ENCODE measurements at places on chromosomes 7 and 10.

GRCh38 chr7:130667593-130668257 lies 823 bp downstream of the COPG2 start:
- DNase-seq: no peak

DNA sequence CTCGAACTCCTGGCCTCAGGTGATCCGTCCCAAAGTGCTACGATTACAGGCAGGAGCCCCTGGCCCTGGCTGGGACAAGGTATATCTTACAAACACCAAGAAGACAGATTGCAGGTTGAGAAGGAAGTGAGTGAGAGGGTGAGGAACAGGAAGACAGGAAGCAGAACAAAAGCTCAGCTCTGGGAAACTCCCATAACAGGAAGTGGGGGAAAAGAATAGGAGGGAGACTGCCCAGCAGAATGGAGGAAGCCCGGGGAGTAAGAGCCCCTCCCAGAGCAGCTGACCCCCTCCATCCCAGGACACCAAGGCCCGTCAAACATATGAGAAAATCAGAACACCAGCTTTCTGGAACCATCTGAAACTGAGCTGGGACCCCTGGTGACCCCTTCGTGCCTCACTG lies 2.9 kb downstream of the TECPR1 start:
- DNase-seq: no peak

GRCh38 chr7:91039033-91039432 lies 225.2 kb upstream of the FZD1 start:
- no peak for DNase-seq

DNA sequence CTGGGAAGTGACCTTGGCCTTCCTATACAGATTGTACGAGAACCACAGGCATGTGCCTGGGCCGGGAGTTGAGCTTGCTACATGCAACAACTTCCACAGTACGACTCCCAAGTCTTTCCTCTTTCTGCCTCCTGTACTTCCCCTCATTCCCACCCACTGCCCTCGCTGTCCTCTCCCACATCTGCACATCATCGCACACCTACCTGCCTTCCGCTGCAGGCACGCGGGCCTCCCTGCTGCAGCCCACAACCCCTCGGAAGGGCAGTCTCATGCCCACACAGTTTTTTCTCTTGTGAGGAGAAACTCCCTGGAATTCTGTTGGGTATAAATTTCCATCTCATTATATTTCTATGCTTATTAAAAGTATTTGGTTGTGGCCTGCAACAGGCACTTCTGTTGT lies 117.2 kb downstream of the ACTR3B start:
- DNase-seq: no peak

- DNase-seq: no peak
These were observed 91.0 kb upstream of the LRRTM3 start for GRCh38 chr10:66834802-66835201.

DNA sequence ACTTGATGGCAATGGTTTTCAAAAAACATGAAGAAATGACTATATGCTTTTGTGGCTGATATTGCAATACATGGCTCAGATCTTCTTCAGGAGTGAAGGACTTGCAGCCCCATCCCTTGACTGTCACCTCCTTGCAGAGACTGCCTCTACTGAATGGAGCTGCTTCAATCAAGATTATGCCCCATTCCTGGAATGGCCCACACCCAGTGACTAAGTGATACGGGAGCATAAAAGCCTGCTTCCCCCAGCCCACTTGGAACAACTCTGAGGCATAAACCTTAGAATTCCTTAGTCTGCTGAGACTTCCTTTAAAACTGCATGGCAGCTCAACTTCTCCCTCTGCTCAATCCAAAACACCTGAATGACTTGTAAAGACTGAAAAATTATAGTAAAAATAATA lies 957.1 kb downstream of the SORCS3 start:
- no peak for DNase-seq

All from neural crest cell (in vitro differentiated cells).